ENCODE measurements at places on chromosomes 6 and 20. TPM values are rescaled to one million over a fixed set of nuclear protein-coding genes. Genes with fewer than 3 reads are reported as not detected.

GRCh38 chr20:5745416-5746030 lies 4.7 kb upstream of the SHLD1 start:
- DNase-seq, result no peak

DNA sequence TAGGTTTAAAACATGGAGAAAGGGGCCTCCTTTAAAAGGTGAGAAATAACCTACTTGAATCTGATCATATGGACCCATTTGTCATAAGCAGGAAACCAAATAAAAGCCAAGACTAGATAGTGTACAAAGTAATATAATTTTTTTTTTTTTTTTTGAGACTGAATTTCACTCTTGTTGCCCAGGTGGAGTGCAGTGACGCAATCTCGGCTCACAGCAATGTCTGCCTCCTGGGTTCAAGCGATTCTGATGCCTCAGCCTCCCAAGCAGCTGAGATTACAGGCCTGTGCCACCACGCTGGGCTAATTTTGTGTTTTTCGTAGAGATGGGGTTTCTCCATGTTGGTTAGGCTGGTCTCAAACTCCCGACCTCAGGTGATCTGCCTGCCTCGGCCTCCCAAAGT lies 89.2 kb downstream of the SASH1 start:
- DNase-seq, result no peak

GRCh38 chr6:170083236-170084051 lies 207.4 kb downstream of the DLL1 start:
- DNase-seq, result peak; percentile 31

Gene TBP
- 5.8 TPM for total RNA-seq

Gene TNFRSF6B
- 0.56 TPM for total RNA-seq

- no peak for DNase-seq
These were observed 44.1 kb upstream of the ADGRF4 start for GRCh38 chr6:47654255-47654654.

DNA sequence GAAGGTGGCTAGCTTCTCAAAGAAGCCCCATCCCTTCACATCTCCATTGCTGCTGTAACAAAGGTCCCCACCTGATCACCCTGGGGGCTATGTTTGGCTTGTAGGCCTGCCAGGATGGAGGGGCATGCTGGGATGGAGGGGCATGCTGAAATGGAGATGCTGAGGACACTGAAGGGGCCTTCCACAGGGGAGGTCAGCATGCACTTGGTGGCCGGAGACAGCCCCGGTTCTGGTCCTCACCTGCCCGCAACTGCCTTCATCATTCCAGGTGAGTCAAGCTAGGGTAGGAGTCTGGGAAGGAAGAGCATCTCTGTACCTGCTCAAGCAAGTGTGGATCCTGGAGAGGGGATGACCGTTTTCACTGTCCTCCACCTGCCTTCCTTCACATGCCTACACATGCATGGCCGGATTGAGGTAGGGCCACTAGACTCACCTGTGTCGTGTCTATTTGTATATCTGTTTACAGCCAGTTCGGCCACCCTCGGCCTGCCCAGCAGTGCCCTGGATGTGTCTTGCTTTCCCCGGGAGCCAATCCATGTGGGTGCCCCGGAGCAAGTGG lies 6.0 kb downstream of the L3MBTL1 start:
- DNase-seq, result no peak

DNA sequence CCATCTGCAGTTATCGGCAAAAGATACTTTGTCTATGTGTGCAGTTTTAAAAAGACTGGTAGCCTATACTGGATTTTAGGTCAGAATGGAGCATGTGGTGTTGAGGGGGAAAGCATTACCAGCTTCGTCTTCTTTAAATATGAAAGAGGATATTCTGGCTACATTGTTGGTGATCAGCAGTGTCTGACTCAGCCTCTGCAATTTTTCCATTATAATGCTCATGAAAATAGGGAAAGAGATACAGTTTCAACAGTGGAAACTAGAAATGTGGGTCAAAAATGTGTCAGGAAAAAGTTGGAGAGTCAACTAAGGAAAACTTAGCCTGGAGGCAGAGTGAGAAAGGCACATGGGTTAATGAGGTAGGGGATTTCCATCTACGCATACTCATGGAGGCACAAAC lies 45.2 kb downstream of the HDGFL1 start:
- DNase-seq, result no peak

Gene TREML2
- total RNA-seq, result not detected

- DNase-seq, result no peak
These were observed 143.6 kb upstream of the STXBP5 start for GRCh38 chr6:147060636-147061035.

Gene ESR1
- 59.9 TPM for total RNA-seq

- no peak for DNase-seq
These were observed 487.7 kb upstream of the CDH4 start for GRCh38 chr20:60764328-60764727.

DNA sequence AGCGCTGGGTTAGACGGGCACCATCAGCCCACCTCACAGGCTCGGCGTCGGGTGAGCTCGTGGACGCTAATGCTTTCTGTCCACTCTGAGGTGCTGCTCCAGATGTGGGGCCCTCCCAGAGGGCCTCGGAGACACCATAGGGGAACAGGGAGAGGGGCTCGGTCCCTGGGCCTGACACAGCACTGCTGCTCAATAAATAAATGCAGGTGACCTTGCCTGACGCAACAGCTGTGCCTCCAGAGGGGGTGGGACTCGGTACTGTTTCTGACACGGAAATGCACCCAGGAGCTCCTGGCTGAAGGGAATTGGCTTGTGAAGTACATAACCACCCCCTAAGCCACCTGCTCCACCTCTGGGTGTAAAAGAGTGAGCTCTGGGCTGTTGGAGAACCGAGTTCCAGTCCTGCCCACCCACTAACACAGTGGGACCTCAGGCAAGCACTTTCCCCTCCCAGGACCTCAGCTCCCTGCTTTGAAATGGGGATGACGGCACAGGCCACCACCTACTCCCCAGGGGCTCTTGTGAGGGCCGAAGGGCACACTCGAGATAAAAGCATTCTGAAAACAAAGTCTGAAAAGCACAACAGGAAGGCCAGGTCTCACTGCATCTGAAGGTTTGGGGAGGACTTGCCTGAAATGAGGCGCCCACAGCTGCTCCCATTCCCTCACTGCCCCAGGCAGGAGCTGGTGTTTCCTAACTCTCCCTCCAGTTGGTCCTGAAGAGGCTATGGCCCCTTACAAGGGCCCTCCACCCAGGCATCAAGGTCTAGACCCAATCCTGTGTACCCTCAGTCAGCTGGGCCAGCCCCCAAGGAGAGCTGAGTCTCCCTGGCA lies 6.7 kb downstream of the KCNK15 start:
- no peak for DNase-seq

GRCh38 chr6:140590641-140591040 lies 1216.2 kb upstream of the CITED2 start:
- no peak for DNase-seq

Gene CYP21A2
- total RNA-seq, result 8.5 TPM

DNA sequence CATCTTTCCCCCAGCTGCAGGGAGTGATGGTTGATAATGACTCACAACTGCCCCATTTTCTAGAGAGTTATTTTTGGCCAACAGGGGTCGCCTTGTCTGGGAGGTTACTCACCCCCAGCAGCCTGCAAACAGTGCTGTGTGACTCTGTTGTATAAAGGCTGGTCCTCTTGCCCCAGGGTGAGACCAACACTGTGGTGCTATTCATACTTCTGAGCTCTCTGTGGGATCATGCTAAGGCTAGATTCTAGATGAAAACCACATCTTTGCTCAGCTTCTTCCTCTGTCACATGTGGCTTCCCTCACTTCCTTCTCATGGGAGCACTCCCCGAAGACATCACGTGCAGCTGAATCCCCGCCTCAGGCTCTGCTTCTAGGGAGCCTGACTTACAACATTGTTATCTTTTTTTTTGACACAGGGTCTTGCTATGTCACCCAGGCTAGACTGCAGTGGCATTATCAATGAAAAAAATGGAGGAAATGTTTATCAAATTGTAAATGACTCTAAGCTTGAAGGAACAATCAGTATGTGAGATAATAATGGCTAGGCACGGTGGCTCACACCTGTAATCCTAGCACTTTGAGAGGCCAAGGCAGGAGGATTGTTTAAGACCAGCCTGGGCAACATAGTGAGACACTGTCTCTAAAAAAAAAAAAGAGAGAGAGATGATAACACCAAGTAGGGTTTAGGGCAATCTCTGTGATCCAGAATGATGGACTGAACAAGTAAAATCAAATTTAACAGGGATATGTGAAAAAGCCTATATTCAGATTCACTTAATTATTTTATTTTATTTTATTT lies 55.7 kb upstream of the SLC23A2 start:
- DNase-seq, result peak; percentile 71

DNA sequence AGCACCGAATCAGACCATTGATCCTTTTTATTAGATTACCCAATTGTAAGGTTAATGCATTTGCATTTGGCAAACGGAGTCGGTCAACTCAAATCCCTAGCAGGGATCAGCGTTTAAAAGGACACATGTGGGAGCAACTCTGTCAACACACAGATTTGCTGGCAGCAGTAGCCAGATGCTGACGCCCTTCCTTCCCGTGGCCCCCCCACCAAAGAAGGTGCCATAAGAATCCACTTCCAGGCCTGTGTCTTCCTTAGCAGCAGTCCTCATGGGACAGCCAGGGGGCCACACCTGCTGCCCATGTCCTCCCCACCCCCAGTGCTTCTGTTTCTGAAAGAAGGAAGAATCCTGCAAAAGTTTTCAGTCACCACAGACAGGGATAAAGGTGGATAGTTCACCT lies 24.5 kb upstream of the MAFB start:
- no peak for DNase-seq

Gene TMEM217
- 0.15 TPM for total RNA-seq

- DNase-seq, result no peak
These were observed 19.0 kb upstream of the UNC93A start for GRCh38 chr6:167272151-167272550.

DNA sequence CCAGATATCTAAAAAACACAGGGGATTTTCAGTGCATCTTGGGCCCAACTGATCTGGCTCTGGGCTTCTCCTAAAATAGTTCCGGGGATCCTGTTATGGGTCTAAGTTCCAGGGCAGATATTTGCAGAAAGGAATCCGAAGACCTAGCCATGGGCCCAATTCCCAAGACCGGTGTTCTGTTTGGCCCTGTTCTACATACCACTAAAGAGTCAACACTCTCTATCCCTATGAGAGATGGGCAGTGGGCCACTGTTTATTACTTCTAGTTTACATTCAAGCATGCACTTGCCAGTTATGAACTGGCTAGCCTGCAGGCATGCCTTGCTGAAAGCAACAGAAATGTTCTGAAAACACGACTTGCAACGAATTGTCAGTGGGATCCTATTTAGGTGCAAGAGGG lies 87.4 kb upstream of the PLCB4 start:
- DNase-seq, result no peak

- DNase-seq, result no peak
These were observed 6.4 kb downstream of the TAB2 start for GRCh38 chr6:149323925-149324324.

GRCh38 chr6:104187616-104188015 lies 672.1 kb downstream of the HACE1 start:
- no peak for DNase-seq

DNA sequence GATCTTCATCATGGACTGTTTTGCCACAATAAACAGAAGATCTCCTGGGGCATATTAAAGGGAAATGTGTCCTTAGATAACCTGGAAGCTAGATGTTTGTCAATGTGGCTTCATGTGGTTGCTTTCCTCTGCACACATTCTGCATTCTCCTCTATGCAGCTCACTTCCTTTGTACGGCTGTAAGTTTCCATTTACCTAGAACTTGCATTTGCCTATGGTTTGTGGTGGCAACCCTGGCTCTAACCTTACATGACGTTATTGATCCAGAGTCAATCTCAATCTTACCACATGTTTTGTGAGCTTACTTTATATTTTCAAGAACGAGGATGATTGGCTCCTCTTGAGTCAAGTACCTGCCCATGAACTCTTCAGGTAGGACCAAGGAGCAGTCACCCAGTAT lies 863.1 kb downstream of the MAFB start:
- no peak for DNase-seq

Gene MDFI
- not detected for total RNA-seq

GRCh38 chr6:70889270-70889669 lies 67.6 kb downstream of the B3GAT2 start:
- DNase-seq, result no peak

DNA sequence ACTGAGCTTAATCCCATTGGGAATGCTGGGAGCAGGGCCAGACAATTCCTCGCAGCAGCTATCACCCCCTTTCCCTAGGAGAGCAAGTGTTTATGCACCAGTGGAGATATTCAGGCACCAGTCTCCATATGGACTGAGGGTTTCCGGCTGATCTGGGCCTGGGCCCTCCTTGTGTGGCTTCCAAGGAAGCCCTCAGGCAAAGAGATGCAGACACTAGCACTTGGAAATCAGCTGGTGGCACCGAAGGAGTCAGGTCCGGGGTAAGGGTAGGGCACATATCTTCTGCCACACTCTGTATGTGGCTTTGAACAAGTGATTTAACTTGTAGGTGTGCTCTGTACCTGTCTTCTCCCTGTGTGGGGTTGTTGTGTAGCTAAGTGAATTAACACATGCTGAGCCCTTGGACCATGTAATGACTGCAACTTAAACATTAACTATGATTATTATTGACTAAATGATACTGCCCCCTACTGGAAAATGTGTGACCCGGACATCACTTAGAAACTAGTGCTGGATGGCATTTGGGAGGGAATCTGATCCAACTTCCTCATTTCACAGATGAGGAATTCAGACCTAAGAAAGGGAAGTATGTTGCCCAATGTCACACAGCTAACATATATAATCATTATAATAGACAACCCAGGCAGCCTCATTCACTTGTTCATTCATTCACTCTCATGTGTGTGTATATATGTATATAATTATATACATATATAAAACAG lies 19.3 kb upstream of the WFDC2 start:
- DNase-seq, result no peak

GRCh38 chr6:122052346-122052900 lies 347.0 kb upstream of the HSF2 start:
- DNase-seq, result no peak

DNA sequence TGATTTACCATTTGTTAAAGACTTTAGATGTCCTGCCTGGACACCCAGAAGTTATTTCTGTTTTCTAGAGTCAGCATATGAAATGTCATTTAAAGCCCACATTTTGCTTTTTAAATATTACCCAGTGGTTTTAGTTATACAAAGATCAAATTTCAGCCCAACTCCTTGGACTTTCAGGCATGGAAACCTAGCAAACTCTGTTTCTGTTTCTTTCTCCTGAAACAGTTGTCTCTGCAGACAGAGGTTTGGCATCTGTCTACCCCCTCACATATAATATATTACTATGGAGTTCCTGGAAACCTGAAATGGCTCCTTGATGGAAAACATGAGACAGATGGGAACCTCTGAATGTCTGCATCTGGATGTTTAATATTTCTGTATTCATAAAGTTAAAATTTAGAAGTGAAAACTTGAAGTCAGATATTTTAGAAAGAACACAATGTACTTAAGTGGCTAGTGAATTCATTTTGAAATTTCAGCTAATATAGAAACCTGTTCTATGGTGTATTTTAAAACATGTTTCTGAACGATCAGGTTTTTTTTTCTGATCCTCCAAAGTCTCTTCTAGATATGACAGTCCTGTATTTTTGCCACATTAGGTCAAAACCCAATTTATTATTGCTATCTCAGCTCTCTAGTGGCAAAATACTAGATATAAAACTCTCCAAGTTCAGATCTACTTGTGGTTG lies 743.3 kb downstream of the CD109 start:
- DNase-seq, result no peak

Gene HLA-DOA
- 1.1 TPM for total RNA-seq
